Hematopoietic multipotent progenitor cell treated with erythropoietin and hydrocortisone succinate and interleukin-3 and kit ligand, for 15 days (in vitro differentiated cells): ENCODE measurements at places on chromosomes 5 and 9.

DNA sequence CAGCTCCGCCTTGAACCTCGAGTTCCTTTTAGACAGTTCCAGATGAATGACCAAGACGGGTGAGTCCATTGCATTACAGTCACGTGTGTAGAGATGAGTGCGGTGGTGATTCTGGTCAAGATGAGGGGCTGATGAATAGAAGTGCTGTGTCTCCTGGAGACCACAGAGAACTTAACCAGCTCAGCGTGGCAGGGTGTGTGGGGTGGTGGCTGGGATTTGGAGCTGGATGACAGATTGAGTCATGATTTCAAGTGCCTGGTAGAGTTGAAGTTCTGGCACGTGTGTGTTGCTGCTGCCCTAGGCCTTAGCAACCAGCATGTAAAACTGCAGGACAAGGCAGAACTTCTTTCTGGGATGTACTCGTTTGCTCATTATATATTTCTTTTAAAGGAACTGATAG is 53.3 kb downstream of the PRRC2B start:
- no peak for DNase-seq

DNA sequence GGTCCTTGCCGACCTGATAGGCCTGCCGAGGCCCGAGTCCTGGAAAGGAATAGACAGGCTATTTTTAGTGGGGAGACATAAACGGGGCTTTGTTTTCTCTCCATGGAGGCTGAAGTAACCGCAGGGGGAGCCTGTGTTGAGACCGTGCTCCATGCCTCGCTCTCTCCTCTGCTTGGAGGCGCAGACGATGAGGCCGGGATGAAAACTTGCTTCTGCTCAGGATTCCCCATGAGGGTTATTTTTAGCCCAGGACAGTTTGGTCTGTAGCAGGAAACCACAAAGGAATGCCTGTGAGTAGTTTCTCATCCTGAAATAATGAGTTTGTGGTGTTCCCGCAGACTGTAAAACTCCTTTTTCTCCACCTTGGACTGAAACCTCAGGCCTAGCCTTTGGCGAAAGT is 81.9 kb upstream of the RARS1 start:
- DNase-seq = no peak

- no peak for DNase-seq
These were observed 55.4 kb downstream of the CTSL start for GRCh38 chr9:87781331-87781730.

DNA sequence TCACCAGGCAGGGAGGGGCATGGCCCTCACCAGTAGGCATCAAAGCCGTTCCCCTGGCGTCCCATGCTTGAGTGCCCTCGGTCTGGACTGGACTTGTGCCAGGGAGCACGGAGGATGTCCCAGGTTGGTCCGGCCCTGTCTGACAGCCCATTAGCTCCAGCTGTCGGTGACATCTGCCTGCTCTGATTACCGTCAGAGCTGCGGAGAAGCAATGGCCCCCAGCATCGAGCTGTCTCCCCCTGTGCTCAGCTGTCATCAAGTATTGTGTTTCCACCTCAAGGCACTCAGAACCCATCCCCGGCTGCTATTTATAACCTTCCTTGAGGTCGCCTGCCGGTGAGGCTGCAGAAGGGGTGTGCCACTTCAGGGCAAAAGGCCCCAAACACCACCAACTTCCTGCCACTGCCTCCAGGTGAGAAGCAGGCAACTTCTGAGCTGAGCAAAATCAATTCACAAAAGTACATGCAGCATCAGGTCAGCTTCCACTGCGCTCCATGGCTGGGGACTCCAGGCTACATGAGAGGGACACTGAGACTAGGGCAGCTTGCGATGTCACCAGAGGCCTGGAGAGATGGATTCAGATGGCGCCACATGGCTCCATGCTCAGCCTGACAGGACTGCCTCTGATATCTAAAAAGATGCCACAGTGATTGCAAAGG is 142.7 kb downstream of the C5orf15 start:
- no peak for DNase-seq

GRCh38 chr5:161077496-161077895 is 225.5 kb upstream of the ATP10B start:
- DNase-seq = no peak
